Type B pancreatic cell (in vitro differentiated cells): ENCODE measurements at places on chromosomes 16 and 17. TPM values are rescaled to one million over a fixed set of nuclear protein-coding genes. Genes with fewer than 3 reads are reported as not detected.
A peak's percentile ranks its signal among the peaks of the same experiment; 100 is the strongest.

DNA sequence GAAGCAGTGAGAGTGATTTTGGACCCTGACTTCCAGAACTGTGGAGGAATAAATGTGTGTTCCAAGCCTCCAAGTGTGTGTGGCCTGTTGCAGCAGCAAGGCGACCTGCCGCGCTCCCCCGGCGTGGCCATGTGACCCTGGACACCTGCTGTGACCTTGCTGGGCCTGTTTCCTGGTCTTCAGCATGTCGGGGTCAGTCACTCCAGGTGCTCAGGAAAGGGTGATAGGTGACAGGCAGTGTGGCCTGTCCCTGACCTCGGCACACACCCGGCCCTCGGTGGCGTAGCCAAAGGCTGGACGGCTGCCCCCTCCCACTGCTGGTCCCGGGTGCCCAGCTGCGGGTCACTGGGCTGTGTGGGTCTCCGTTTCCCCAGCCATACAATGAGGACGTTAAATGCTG lies 31.8 kb upstream of the ZNF469 start:
- DNase-seq: no peak

DNA sequence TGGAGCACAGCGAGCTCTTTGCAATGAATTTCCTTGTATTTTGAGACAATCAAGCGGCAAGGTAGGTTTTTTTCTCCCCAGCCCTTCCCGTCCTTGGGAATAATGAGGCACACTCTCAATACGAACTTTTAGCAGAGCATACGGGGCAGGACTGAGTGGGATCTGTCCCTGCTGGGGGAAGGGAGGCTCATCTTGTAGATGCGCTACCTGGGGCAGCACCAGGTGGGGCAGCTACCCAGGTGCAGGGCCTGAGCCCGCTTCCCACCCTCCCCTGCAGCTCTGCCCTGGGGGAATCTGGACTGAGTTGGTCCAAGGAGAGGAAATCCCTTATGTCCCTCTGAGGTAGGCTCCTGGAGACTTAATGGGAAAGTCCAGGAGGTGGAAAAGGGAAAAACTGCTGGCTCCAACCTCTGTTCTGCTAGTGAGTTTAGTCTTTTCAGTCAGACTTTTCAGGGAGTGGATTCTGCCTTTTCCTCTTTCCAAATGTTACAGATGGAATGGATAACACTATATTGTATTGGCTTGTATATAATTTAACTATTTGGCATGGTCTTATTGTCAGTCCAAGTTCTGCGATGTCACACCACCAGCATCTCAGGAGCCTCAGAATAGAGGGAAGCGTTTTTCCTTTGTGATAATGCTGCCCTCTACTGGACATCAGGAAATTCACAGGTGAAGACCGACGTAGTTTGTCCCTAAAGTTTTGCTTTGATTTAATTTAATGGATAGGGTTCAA lies 9.6 kb upstream of the CES1 start:
- DNase-seq: no peak

GRCh38 chr17:64074704-64075426 lies 54.4 kb upstream of the ICAM2 start:
- no peak for DNase-seq

DNA sequence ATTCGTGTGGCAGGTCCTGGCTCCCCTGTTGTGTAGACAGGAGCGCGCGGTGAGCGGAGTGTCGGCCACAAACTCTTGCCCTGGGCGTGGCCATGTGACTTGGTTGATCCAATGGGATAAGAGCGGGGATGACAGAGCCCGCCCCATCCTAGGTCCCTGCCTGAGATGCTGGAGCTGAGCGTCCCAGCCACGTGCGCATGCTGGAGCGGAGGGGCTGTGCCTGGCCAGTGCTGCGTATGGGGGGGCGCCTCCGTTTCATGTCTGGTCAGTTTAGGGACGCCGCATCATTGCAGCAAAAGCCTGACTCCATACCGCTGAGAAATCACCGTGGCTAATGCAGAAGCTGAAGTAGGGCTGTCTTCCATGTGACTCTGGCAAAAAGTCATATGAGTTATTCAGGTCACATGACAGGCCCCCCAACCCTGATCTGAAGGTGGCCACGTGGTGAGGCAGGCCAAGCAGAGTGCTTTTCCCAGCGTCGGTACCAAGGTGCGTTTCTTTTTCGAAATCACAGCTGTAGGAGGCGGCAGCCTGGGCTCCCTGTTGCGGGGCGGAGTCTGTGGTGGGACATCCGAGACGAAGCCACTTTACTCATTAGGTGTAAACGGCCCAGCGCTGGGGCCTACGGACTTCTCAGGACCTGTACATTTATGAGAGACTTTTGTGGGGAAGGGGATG lies 22.5 kb downstream of the HSBP1 start:
- DNase-seq: no peak

GRCh38 chr17:6439951-6440350 lies 4.3 kb upstream of the PIMREG start:
- no peak for DNase-seq

GRCh38 chr17:27407916-27408864 lies 48.1 kb upstream of the KSR1 start:
- peak; percentile 47 for DNase-seq

DNA sequence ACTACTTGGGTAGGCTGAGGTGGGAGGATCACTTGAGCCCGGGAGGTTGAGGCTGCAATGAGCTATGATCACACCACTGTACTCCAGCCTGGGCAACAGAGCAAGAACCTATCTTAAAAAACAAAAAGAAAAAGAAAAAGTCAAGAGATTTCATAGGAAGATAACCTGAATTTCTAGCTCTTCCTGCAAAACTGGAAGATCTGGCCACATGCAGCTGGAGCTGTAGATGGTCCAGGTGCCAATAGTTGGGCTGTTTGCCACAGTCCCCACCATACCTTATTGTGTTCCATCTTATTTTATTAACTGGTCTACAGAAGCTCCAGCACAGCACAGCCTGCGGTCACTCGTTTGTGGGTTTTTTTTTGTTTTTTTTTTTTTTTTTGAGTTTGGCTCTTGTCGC lies 15.0 kb downstream of the ATP2A1 start:
- DNase-seq: no peak

- no peak for DNase-seq
These were observed 16.2 kb upstream of the XYLT2 start for GRCh38 chr17:50329716-50330115.

GRCh38 chr16:72837846-72838585 lies 209.9 kb downstream of the ZFHX3 start:
- DNase-seq: no peak

- no peak for DNase-seq
These were observed 48.5 kb downstream of the SPOP start for GRCh38 chr17:49629447-49629846.

DNA sequence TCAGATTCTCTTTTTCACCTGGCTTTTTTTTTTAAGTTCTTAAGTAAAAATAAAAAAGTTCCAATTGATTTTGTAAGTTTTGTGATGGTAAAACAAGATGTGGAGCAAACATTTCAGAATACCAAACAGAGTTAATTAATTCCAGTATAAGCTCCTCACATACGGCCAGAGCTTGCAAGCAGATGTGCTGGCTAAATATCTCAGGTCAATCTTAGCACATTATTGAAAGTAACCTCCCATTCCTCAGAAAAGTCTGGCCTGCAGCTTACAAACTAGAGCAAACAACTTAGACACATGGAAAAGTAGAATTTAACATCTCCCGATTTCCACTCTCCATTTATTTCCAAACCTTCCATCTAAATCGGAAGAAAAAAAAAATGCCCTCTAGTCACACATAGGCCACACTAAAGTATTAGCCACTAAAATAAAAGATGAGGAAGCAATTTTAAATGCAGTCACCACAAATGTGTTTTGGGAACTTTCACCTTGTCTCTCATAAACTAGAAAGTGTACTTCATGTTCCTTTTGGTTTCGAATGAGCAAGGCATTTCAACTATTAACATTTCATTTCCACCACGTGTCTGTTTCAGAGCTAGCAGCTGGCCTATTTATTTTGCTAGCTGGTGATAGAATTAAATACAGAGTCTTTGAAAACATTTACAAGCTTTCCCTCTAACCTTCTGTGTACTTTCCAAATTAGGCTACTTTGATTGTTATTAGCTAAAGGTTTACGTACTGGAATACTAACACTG lies 143.3 kb downstream of the STX8 start:
- DNase-seq: no peak

- no peak for DNase-seq
These were observed 27.5 kb upstream of the KRT17 start for GRCh38 chr17:41651625-41652460.

DNA sequence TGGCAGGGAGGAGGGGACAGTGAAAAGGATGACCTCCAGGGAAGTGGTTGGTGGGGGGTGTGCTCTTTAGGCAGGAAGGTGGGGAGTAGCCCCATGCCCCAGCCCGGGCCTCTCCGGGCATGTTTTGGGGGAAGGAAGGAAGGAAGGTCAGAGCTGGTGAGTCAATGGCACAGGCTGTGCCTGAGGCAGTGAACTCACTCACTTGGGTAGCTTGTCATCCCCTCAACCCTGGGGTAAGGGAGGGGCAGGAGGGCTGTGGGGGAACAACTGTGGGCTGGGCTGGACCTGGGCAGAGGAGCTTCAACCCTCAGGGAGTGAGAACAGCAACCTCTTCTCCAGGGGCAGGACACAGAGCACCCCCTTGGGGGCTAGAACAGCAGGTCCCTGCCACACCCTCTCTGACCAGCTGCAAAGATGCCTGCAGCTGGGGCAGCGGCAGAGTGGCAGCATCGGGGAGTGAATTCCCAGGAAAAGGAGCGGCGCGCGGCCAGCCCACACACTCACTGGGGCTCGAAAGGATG lies 6.3 kb downstream of the CSF3 start:
- DNase-seq: no peak

DNA sequence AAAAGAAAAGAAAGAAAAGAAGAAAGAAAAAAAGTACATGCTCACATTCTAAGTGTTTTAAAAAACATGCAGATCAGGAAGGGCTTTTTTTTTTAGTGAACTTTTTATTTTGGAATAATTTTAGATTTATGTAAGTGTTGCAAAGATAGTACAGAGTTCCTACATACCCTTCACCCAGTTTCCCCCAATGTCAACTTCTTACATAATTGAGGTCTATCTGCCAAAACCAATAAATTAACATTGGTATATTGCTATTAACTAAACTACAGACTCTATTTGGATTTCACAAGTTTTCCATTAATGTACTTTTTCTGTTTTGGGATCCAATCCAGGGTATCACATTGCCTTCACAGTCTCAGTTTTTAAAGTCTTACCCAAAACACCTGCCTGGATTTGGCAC lies 81.7 kb downstream of the SKAP1 start:
- no peak for DNase-seq

Gene OTOP2
- total RNA-seq: 0.12 TPM in 1 of 2 replicates, not detected in the other

Gene DNAI2
- total RNA-seq: 0.21 and 0.87 TPM in 2 replicates

Gene TNFSF13
- total RNA-seq: 2.4 and 3.5 TPM in 2 replicates

Gene PMFBP1
- total RNA-seq: 2.6 and 3.8 TPM in 2 replicates

Gene PARN
- 26.1 and 29.2 TPM in 2 replicates for total RNA-seq

Gene RASL10B
- total RNA-seq: 6.4 and 29.4 TPM in 2 replicates

Gene KRT13
- total RNA-seq: 869 and 1,618 TPM in 2 replicates

Gene KCNJ18
- not detected in 2 replicates for total RNA-seq

Gene OR1F1
- total RNA-seq: 0.34 TPM in 1 of 2 replicates, not detected in the other

Gene LHX1
- total RNA-seq: 1.7 and 2.7 TPM in 2 replicates

Gene NTN1
- 10.7 and 17.4 TPM in 2 replicates for total RNA-seq

Gene USP36
- 53.4 and 58.6 TPM in 2 replicates for total RNA-seq

Gene TAC4
- not detected in 2 replicates for total RNA-seq

Gene PRDM7
- not detected in 2 replicates for total RNA-seq
